Cardiac ventricle fibroblast (primary cell): ENCODE measurements at places on chromosomes 3 and 15. TPM values are rescaled to one million over a fixed set of nuclear protein-coding genes. Genes with fewer than 3 reads are reported as not detected.

CORO2B gene
- total RNA-seq, result 30.8 and 36.8 TPM in 2 replicates

ZNF660 gene
- 0.94 and 1.3 TPM in 2 replicates for total RNA-seq

CPEB1 gene
- total RNA-seq, result 1.2 and 4.8 TPM in 2 replicates

TLR9 gene
- total RNA-seq, result not detected in 2 replicates

MINAR1 gene
- total RNA-seq, result 1.00 and 1.1 TPM in 2 replicates

CYP1A2 gene
- total RNA-seq, result not detected in 2 replicates

IGF2BP2 gene
- 27.5 and 47.8 TPM in 2 replicates for total RNA-seq

GOLGA8J gene
- total RNA-seq, result not detected in 2 replicates

EFCC1 gene
- total RNA-seq, result 0.06 TPM in 1 of 2 replicates, not detected in the other

BFSP2 gene
- not detected in 2 replicates for total RNA-seq

RBMS3 gene
- 36.0 and 42.0 TPM in 2 replicates for total RNA-seq

DET1 gene
- 5.1 and 6.1 TPM in 2 replicates for total RNA-seq

COL6A6 gene
- 0.50 and 0.68 TPM in 2 replicates for total RNA-seq

DNAH12 gene
- total RNA-seq, result 0.06 and 0.20 TPM in 2 replicates

TMEM89 gene
- not detected in 2 replicates for total RNA-seq

FBXW12 gene
- not detected in 2 replicates for total RNA-seq

FOXL2NB gene
- not detected in 2 replicates for total RNA-seq

PCSK6 gene
- 0.73 and 2.9 TPM in 2 replicates for total RNA-seq

SLC12A1 gene
- not detected in 2 replicates for total RNA-seq

CRTC3 gene
- 17.8 and 18.4 TPM in 2 replicates for total RNA-seq

DAZL gene
- total RNA-seq, result 0.10 and 1.4 TPM in 2 replicates

SERINC4 gene
- total RNA-seq, result not detected in 2 replicates

SPTSSB gene
- 0.44 TPM in 1 of 2 replicates, not detected in the other for total RNA-seq

SKIC8 gene
- 50.4 and 59.5 TPM in 2 replicates for total RNA-seq

PROK2 gene
- not detected in 2 replicates for total RNA-seq

METTL6 gene
- total RNA-seq, result 9.5 and 17.8 TPM in 2 replicates

PRTG gene
- total RNA-seq, result 0.87 and 2.9 TPM in 2 replicates

LIPC gene
- total RNA-seq, result 0.20 and 0.75 TPM in 2 replicates

BTLA gene
- not detected in 2 replicates for total RNA-seq

ZMYND10 gene
- total RNA-seq, result 0.06 and 0.24 TPM in 2 replicates

CIAO2A gene
- total RNA-seq, result 50.0 and 57.8 TPM in 2 replicates

NDUFB5 gene
- 104 and 111 TPM in 2 replicates for total RNA-seq

GOLGA8T gene
- not detected in 2 replicates for total RNA-seq
